ENCODE measurements at places on chromosomes 11 and 22.

DNA sequence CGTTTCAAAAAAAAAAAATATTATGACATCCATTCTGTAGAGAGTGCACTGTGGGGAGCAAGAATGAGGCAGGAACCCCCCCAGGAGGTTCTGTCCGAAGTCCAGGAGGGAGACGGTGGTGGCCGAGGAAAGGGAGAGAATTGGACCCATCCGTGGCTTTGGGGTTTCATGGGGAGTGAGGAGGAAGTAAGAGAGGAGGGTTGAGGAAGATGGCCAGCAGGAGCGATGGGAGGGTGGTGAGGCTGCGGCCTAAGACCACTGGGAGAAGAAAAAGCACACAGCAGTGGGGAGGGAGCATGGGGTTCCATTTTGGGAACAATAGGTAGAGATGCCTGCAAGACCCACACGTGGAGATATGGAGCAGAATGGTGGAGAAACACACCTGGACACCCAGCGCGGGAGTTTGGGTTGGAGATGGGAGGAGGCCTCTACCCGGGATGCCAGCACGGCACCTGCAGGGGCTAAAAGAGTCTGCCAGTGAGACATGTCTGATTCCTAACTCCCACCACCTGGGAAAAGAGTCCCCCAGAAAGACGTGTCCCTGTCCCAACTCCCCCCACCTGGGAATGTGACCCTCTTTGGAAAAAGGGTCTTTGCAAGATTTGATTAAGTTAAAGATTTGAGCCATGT lies 72.5 kb upstream of the SHANK2 start:
- no peak for DNase-seq

GRCh38 chr22:31291481-31292235 lies 630 bp downstream of the PIK3IP1 start:
- DNase-seq = no peak

DNA sequence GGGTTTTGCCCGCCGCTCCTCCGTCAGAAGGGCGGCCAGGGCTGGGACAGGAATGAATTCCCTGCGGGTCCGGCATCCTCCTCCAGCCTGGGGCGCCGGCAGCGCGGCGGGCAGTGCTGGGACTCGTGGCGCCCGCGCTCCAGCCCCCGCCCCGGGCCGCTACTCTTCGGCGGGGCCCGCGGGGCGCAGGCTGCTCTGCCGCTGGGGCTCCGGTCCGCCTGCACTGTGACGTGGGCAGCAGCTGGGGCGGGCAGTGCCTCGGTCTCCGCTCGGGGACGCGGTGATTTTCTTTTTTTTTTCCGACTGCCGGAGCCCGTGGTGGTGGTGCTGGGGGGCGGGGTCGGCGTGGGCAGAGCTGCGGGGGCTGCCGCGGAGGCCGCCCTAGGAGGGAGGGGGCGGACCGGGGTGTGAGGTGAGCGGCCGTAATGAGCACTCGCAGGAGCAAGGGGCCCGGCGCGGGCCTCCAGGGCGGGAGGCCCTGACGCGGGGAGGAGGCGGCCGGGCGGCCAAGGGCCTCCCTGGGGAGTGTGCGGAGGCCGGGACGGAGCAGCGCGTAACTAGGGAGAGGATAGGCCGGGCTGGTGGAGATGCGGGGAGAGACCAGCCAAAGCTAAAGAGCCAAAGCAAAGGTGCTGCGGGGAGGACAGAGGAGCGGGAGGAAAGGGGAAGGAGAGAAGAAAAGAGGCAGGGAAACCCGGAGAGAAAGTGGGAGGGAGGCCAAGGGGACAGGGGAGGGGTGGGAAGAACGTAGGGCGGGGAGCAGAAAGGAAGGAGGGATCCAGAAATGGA lies 73.3 kb upstream of the ZBED5 start:
- DNase-seq = peak; percentile 74

DNA sequence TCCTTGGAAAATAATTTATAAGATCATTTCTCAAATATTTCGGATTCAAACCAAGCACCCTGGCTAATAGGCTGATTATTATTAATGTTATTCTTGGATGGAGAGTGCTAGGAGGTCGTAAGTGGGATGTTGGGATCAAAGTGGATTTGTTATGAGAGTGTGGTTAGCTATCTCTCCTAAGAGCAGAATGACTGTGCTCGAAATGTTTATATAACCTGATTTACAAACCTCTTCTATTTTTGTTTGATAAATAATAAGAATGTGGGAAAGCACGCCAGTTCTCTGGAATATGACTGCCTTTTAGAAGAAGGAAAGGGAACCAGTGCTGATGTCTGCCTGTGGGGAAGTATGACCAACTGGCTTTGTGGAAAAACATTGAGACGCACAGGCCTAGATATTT lies 527.5 kb downstream of the NTM start:
- DNase-seq = no peak

DNA sequence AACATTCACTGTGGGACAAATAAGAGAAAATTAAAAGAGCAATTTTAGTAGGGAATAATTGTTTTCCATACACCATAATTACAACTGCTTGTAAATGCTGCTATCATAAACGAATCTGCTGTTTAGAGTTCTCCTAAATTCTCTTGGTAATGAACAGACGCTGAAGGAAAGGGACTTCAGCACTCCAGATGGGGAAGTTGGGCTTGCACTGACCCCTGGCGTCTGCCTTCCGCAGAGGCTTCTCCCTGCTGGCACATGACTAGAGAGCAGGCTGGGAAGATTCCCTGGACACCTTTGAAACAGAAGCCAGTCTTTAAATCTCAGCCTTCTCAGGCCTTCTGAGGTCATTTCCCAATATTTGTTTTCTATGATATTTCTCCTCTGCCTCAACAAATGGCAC lies 84.1 kb downstream of the NXPE2 start:
- DNase-seq = peak; percentile 75

- no peak for DNase-seq
Observed at GRCh38 chr22:43622886-43623285, 189.2 kb downstream of the EFCAB6 start.

DNA sequence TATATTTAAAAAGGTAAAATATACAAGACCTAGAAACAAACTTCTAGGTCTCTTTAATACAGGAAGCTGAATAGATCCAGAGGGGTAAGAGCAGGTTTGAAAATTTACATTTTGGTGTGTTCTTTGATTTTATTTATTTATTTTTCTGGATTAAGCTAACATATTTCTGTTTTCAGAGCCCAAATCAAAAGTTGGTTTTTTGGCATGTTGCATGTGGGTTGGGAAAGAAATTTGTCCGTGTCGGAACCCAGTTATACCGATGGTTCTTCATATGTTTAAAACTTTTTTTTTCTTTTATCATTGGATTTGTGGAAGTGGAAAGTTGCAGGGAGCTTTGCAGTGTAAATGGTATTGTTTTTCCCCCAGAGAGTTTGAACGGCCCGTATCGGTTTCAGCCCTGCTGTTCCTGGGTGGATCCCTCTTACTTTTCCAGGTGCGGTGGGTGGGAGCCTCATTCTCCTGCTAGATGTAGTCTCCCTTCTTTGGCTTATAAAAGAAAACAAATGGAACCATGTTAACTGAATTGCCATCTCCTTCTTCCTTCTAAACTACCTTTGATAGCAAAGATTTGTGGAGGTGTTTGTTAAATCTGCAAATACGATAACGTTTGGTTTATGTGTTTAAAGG lies 746 bp downstream of the CTNND1 start:
- peak; percentile 23 for DNase-seq

GRCh38 chr11:130314184-130314749 lies 450 bp downstream of the ZBTB44 start:
- peak; percentile 62 for DNase-seq

DNA sequence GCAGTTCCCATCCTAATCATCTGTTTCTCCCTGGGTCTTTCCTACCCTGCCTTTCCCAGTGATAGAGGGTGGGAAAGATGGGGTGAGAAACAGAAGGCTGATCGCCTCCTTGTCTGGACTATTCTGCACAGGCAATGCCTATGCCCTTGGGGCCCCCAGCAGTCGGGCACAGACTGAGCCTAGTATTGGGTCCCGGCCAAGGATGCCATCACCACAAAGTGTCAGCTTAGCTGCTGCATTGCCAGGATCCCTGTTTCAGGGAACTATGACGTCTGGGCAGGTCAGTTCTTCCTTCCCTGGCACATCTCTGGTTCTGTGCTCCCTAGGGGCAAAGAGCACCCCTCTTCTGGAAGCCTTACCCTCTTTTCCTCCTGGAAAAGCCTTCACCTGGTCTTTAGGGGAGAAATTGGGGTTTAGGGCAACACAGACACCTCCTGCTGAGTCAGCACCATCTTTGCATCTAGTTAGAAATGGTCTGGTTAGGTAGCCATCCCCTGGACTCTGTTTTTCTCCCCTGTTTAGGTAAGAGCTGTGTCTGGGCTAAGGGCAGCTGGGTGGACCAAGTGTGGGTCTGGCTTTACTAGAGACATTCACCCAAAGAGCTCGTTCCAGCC lies 2.1 kb downstream of the ADAMTS8 start:
- DNase-seq = no peak

GRCh38 chr11:112665291-112665690 lies 295.9 kb upstream of the NCAM1 start:
- no peak for DNase-seq

- DNase-seq = no peak
Observed at GRCh38 chr11:28910926-28911325, 802.7 kb downstream of the METTL15 start.

DNA sequence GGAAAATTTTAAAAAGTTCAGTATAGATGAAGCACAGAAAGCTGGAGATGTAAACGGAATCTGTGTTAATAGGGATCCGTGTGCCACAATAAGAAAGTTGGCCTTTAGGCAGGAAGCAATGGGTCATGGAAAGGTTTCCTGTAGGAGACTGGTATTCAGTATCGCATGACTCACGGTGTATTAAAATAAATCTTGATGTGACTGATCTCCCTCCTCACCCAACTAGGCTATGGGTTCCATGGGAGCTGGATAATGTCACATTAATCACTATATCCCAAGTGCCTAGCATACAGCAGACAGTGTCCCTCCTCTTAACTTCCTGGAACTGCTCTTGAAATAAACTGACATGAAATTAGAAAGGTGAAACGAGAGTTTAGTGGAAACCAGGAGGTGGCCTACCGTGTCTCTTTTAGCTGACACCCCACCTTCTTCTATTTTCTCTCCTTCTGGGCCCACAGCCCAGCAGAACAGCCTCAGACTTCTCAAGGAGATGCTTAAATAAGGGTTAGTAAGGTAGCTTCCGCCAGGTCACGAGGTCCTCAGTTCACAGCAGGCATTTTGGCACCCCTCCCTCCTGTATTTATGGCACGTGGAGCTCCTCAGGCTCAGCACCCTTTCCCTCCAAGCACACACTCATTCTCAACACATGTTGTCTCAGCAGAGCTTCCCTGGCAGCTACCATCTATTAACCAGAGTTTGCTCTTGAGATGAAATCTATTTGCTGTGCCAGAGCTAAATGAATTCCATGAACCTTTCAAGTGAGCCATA lies 118.8 kb downstream of the NXPE2 start:
- peak; percentile 8 for DNase-seq

- peak; percentile 65 for DNase-seq
Observed at GRCh38 chr11:81497202-81497804, 1236.4 kb downstream of the FAM181B start.

- DNase-seq = no peak
Observed at GRCh38 chr11:913043-913442, 2.4 kb upstream of the CHID1 start.

DNA sequence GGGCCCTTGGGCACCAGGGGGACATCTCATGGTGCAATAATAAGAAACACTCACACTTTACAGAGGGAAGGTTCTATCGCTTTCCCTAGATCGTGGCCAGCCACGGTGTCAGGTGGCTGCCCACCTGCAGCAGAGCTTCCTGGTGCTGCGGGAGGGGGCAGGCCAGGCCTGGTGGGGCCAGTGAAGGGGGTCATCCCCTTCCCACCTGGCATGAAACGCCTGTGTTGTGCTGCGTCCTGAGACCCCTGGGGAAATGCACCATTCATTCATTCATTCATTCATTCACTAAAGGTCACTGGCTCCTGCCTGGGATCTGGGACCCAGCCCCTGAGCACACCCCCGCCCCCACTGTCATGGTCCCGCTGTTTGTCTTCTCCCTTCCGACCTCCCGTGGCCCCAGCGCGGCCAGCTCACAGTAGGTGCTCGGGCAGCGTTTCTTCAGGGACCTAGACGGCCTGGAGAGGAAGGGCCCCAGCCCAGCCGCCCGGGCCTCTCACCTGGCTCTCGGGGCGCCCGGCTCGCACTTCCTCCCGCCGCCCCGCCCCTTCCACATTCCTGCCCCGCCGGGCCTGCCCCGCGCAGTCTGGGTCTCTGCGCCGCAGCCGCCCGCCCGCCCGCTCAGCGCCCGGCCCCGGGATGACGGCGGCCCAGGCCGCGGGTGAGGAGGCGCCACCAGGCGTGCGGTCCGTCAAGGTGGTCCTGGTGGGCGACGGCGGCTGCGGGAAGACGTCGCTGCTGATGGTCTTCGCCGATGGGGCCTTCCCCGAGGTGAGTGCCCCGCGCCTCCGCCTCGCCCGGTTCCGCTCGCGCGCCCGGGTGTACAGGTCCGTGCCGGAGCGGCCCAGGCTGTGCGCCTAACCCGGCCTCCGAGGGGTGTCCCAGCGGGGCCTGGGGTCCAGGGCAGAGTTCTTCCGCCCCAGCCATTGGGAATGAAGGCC lies at the start of gene RHOD:
TSS of gene RHOD (plus strand) at position 581 of the 938 bp plus-strand sequence. CDS start at position 637, 56 bp downstream.
- DNase-seq = peak; percentile 68

- peak; percentile 37 for DNase-seq
Observed at GRCh38 chr11:92409956-92410355, 185.3 kb downstream of the FAT3 start.

GRCh38 chr11:89147229-89147628 lies 30.4 kb upstream of the TYR start:
- peak; percentile 58 for DNase-seq

DNA sequence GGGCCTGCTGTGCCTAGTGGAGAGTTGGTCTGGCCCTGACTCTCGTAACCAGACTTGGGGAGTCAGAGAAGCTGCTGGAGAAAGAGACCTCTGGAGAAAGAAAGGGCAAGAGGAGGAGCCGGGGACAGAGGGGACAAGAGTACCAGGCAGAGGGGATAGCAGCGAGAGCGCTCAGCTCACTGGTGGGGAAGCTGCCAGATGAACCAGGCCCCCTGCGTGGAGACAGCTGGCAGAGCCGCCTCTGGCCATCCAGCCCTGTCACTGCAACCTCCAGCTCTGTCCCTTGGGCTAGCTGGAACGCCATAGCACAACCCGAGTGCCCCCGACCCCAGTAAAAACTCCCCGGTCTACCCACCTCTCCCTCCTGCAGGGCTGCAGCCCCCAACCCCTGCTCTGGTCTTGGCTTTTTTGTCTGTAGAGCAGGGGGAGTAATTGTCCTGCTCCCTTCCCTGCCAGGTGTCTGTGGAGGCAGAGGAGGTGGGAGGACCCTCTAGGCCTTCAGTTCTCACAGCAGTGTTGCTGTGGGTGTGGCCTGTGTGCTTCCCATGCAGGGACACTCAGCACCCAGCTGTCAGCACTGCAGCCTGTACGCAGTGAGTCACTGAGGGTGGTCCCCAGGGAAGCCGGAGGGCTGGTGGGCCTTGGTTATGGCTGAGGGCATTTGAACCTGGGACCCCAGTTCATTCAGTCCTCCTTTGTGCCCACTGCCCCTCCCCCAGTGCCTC lies 4.8 kb upstream of the SUN2 start:
- DNase-seq = no peak
